ENCODE measurements at places on chromosomes 13 and 19.

DNA sequence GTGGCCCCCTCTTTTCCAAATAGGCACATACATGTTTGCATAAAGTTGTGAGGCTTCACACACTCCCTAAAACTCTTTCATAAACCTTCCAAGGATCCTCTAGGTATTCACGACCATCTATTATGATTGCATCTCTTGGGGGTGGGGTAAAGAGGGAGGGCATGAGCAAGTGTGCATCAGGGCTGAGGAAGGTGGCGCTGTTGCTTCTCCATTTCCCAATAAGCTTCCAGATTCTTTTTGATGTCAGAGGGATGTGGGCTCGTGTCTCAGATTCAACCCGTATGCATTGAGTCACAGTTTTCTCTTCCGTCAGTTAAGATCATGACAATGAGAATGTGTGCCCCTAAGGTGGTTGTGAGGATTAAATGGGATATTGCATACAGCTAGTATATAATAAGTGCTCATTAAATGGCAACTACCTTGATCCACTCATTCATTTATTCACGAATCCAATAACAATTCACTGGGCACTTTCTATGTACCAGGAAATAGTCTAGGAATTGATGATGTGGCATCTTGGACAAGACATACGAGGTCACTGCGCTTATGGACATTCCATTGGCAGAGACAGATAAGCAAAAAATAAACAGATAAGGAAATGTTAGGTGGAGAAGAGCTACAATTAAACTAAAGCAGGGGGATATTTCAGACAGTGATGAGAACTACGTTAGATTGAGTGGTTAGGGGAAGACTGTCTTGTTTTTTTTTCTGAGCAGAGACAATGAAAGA, 10.3 kb downstream of the CYP2B6 start:
- no peak for DNase-seq

DNA sequence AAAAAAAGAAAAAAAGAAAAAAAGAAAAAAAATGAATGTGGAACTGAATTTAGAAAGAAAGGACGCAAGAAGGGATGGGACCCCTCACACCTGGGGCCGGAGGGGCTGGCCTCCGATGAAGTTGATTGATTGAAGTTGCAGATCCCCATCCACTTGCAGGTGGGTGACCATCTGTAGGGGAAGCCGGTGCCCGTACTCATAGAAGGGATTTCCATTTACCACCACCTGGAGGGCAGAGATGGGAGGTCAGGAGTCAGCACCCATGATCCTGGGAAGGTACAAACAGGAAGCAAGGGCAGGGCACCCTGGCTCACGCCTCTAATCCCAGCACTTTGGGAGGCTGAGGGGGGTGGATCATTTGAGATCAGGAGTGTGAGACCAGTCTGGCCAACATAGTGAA, 6.4 kb downstream of the LGALS4 start:
- DNase-seq = no peak

- DNase-seq = no peak
Measured at GRCh38 chr13:69363360-69363759, 744.3 kb upstream of the ATXN8OS start.

GRCh38 chr13:97715763-97716162, 237.7 kb upstream of the IPO5 start:
- DNase-seq = no peak

- no peak for DNase-seq
Measured at GRCh38 chr13:64314331-64314730, 2898.7 kb upstream of the PCDH20 start.

DNA sequence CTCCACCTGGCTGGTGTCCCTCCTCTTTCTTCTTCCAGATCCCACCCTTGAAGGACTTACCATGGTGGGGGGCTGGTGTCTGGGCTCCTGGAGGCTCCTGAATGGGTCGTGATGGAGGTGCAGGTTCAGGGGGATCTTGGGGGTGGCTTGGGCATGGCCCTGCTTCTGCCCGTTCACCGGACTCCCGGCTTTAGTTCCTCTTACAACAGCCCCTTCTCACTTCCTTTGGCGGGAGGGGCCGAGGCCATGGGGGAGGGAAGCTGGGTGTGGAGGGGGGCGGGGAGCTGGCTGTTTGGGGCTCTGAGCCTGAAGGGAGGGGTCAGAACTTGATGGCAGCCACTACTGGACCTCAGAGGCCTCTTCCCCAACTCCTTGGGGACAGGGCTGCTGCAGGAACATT, at the start of gene MYO1F:
MYO1F (minus strand) TSS at position 196 of the 400 bp plus-strand sequence; CDS start at position 63, 133 bp downstream.
- no peak for DNase-seq

DNA sequence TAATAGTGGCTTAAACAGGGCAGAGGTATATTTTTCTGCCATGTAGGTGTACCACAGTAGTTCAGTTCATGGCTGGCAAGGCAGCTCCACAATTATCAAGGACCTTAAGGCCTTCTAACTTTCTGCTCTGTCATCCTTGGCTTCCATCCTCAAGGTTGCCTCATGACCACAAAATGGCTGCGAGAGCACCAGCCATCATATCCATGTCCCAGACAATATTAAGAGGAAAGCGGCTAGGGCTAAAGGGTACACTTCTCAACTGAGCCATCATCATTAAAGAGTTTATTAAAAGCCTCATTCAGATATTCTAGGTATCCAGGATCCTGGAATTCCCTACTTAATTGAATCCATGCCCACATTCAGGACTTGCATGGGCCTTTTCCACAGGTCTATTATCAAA, 62.7 kb upstream of the MRI1 start:
- DNase-seq = no peak

GRCh38 chr13:101569807-101570206, 117.3 kb downstream of the ITGBL1 start:
- no peak for DNase-seq

GRCh38 chr13:30354493-30355383, 47.4 kb upstream of the KATNAL1 start:
- DNase-seq = no peak

DNA sequence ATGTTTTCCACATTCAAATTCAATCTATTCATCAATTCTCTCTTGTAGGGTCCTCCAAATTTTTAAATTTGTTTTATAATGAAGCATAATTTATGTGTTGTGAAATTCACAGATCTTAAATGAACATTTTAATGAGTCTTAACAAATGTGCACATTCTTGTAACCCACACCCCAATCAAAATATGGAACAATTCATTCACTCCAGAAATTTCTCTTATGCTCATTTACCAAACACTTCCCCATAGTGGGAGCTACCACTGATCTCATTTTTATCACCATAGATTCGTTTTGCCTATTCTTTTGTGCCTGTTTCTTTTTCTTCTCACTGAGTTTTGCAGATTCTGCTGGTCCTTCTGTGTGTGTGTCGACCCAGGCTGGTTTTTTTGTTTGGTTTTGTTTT, 664.1 kb downstream of the EFNB2 start:
- no peak for DNase-seq

DNA sequence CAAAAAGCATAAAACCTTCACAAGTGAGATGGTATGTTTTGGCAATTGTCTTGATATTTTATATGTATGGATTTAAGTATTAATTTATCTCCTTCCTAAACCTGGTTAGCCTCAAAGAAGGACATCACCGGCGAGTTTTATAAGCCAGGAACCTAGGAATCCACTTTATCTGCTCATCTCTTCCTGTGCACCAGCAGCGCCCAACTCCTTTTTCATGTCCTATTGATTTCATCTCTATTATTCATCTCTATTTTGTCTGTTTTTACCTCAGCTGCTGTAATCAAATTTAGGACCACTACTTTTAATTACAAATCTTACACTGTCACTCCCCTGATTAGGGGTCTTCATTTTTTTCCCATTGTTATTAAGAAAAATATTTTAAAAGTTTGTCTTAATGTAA, 286.4 kb downstream of the DACH1 start:
- no peak for DNase-seq

DNA sequence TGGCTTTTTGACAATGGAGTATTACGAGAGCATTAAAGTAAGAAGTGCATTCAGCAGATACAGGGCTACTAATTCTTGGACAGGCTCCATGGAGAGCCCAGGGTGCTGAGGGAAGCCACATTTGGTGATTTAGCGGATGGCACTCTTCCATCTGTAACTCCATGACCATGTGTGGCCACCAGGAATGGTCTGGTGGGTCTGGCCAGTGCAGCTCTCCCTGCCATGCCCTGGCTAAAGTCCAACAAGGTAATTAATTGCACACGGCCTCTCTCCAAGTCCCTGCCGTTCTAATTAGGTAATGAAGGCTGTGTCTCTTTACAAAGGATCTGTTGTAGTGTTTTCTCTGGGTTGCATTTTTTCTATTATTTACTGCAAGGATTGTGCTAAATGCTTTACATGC, 4.3 kb upstream of the ZFR2 start:
- no peak for DNase-seq

- peak; percentile 66 for DNase-seq
Measured at GRCh38 chr19:13207846-13208671, 57.8 kb downstream of the IER2 start.

DNA sequence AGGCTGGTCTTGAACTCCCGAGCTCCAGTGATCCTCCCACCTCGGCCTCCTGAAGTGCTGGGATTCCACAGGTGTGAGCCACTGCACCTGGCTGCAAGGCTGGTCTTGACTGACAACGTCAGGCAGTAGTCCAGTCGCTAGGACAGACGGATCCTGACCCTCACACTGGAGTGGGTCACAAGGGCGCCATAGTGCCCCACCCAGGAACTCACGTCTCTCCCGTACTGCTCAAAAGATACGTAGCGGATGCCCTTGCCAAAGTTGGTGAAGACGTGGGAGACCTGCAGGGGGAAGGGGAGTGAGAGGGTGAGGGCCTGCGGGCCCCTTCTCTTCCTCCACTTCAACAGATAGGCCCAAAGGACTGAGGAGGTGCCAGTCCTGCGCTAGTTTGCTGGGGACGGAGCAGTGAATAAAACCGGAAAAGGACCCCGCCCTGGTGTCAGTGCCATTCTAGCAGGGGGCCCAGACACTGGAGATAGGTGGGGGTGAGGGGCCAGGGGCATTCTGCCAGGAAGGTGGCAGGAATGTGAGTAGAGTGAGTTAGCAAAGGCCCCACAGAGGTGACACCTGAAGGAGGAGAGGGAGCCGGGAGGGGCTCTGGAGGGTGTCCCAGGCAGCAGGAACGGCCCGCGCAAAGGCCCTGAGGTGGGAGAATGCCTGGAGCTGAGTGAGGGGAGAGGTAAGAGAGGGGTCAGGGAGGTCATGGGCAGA, 11.9 kb downstream of the MRPS12 start:
- no peak for DNase-seq

DNA sequence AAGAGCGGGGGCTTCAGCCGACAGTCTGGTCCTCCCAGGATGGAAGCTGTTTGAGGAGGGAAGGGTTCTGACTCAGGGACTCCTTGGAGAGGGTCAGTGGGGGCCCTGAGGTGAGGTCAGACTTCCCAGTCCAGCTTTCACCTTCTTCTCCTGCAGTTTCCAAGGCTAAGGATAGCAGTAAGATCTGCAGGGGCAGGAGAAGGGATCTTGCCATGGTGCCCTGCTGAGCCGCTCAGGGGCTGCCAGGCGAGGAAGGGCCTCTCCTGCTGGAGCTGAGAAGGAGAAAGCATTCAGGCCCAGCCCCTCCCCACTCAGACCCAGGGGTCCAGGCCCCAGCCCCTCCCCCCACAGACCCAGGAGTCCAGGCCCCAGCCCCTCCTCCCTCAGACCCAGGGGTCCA, 1.5 kb downstream of the KLK7 start:
- no peak for DNase-seq

GRCh38 chr19:45640849-45641273, 1.7 kb upstream of the EML2 start:
- DNase-seq = no peak

- DNase-seq = no peak
Measured at GRCh38 chr19:29680447-29680846, 15.2 kb downstream of the PLEKHF1 start.

DNA sequence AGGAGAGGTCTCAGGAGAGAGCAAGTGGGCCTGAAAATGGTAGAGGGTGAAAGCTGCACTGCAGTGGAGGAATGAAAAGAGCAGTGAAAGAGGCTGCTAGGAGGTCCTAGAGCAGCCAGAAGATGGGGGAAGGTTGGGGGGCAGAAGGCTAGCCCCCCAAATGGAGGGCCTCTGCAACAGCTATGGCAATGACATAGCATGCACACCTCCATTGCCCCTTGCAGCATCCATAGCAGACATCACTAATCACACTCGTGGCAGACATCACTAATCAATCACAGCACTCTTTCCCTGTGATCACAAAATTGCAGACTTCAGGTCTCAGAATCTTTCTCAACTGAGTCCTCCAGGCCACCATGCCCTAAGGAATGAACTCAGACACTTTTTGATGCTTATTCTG, 21.9 kb downstream of the CCL25 start:
- DNase-seq = no peak

DNA sequence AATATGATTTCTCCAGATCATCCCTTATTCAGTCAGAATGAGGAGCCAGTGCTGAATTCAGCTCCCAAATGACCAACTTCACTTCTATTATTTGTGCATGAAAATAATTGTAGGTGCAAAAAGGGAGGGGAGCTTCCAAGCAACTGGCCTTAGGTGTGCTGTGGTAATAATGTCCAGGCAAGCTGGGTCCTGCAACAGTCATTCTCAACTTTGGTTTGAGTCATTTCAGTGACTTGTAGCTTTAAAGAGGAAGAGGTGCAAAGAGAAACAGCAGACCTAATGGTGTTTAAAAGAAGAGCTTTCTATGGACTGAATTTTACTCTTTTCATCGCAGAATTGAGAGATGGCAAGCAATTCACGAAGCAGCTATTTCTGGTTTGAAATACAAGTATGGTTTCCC, 29.2 kb upstream of the FGF9 start:
- DNase-seq = no peak

DNA sequence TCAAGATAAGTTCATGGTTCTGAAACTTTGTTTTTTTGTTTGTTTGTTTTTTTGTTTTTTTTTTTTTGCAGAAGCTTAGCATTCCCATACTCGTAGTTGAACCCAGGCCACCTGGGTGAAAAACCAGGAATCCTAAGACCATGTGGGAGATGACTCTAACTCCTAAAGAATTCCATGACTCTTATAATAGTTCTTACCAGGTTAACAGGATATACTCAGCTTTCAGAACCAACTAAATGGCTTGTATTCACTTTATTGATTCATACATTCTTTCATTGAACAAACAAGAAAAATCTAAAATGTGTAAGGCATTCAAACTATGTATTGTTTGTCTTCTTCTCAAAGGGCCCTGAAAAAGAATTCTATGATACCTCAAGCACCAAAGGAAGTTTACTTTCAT, 40.5 kb upstream of the KLF5 start:
- DNase-seq = no peak

- DNase-seq = peak; percentile 45
Measured at GRCh38 chr19:33780746-33781145, 15.9 kb upstream of the KCTD15 start.

- DNase-seq = no peak
Measured at GRCh38 chr13:91572944-91573598, 174.7 kb downstream of the GPC5 start.

DNA sequence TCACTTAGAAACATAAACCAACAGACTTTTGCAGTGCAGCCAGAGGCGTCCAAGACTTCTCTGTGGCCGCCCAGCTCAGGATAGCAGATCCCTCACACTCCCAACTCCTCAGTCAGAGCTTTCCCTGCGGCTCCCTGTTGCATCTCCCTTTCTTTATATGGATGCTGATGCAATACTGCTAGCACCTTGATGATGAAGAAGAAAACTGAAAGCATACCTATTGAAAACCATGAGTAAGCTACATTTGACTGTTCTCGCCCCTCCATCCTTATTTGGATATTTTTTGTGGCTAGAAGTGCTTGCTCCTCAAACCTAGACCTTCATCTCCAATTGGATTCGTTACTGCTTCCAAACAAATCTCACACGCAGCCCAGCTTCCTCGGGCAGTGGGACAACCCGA, 57.3 kb upstream of the UBL3 start:
- no peak for DNase-seq
